ENCODE measurements at places on chromosomes 4 and X.

DNA sequence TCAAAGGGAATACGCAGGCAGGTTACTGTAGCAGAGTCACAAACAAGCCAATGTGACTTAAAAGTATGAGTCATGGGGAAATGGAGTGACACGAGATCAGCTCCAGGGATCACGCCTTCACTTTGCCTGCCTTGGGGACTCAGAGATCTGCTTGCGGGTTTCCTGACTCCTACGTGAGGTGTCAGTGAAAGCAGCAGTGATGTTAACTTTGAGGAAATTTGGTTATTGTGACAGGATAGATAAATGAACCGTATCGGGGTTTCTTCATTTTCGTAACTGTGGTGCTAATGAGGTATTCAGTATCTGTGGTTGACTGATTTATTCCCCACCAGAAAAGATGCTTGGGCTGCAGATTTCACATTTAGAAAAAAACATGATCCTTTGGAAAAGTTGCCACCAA is 383.3 kb upstream of the ZFP42 start:
- DNase-seq, result no peak

GRCh38 chrX:153449368-153450113 is 3.7 kb upstream of the TREX2 start:
- DNase-seq, result no peak

GRCh38 chrX:134191281-134191680 is 45.7 kb upstream of the CCDC160 start:
- DNase-seq, result no peak

GRCh38 chrX:24870143-24870542 is 145.6 kb downstream of the ARX start:
- no peak for DNase-seq
